ENCODE measurements at places on chromosomes 4 and X. TPM values are rescaled to one million over a fixed set of nuclear protein-coding genes. Genes with fewer than 3 reads are reported as not detected.

- no peak for DNase-seq
- no peak overlapping the region for H3K27ac ChIP-seq
Observed at GRCh38 chrX:119206203-119206602, 29.9 kb upstream of the PGRMC1 start.

The TLR6 gene
- 1.3 TPM for total RNA-seq

DNA sequence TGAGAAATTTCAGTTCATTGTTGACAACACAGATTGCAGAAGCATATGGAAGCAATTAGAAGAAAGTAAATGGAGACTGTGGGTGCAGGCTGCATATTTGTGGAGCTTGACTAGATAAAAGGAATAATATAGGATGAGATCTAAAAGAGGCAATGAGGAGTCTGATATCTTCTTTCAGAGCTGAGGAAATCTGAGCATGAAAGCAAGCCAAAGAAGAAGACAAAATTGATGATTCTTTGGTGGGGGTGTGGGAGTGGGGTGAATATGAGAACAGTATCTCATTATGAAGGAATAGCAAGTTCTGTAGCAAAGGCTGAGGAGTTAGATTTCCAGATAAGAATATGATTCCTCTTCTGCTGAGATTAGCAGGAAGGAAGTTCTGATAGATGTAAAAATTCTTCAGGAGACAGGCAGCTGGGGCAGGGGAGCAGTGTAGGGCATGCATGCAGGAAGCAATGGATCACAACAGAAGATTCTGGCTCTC lies 6.1 kb upstream of the PDHA2 start:
- no peak overlapping the region for H3K4me3 ChIP-seq
- H3K27ac ChIP-seq = no peak overlapping the region
- no peaks in the 10 kb centered on the region for H3K4me1 ChIP-seq
- H3K27me3 ChIP-seq = no peaks in the 10 kb centered on the region
- DNase-seq = no peak
- H3K36me3 ChIP-seq = no peaks in the 10 kb centered on the region

The CSAG3 gene
- not detected for total RNA-seq

- H3K4me3 ChIP-seq = no peak overlapping the region
- H3K27me3 ChIP-seq = no peaks in the 10 kb centered on the region
- H3K4me1 ChIP-seq = no peaks in the 10 kb centered on the region
- no peak overlapping the region for H3K27ac ChIP-seq
- H3K36me3 ChIP-seq = no peaks in the 10 kb centered on the region
Observed at GRCh38 chr4:185730849-185731608, 81.0 kb downstream of the SORBS2 start.

All from psoas muscle (tissue), 8 donors.